A549 treated with CpdA at 1 μM for 4 hours (cell line): ENCODE measurements at places on chromosomes 6 and 20. TPM values are rescaled to one million over a fixed set of nuclear protein-coding genes. Genes with fewer than 3 reads are reported as not detected.

The PKIB gene
- total RNA-seq: 0.36 to 1.4 TPM (median 0.66 TPM) in 5 replicates

The ARMC12 gene
- total RNA-seq: 0.23 to 0.47 TPM (median 0.32 TPM) in 4 of 5 replicates, not detected in the other

The LY6G6C gene
- 0.11 TPM in 1 of 5 replicates, not detected in the others for total RNA-seq

The RING1 gene
- 18.0 to 27.4 TPM (median 24.9 TPM) in 5 replicates for total RNA-seq

The MOG gene
- total RNA-seq: not detected in 5 replicates

The POM121L2 gene
- total RNA-seq: not detected in 5 replicates

The DDR1 gene
- 46.0 to 54.9 TPM (median 48.9 TPM) in 5 replicates for total RNA-seq

The MICB gene
- 6.6 to 8.6 TPM (median 7.7 TPM) in 5 replicates for total RNA-seq

The TAGAP gene
- total RNA-seq: not detected in 5 replicates

The KIAA0408 gene
- 6.0 to 7.4 TPM (median 6.1 TPM) in 5 replicates for total RNA-seq

The RWDD2A gene
- total RNA-seq: 1.4 to 1.9 TPM (median 1.7 TPM) in 5 replicates

The SNPH gene
- 4.0 to 5.6 TPM (median 4.5 TPM) in 5 replicates for total RNA-seq

The ZC2HC1B gene
- not detected in 5 replicates for total RNA-seq

The CRIP3 gene
- total RNA-seq: 0.20 to 0.62 TPM (median 0.57 TPM) in 5 replicates

The PIGT gene
- 84.6 to 99.2 TPM (median 98.7 TPM) in 5 replicates for total RNA-seq

The CST2 gene
- total RNA-seq: 0.22 to 0.44 TPM (median 0.39 TPM) in 3 of 5 replicates, not detected in the others

The MTO1 gene
- total RNA-seq: 10.7 to 11.1 TPM (median 10.9 TPM) in 5 replicates

The TRDN gene
- total RNA-seq: not detected in 5 replicates

The ERVFRD-1 gene
- total RNA-seq: not detected in 5 replicates

The MYLK4 gene
- total RNA-seq: 0.10 to 0.15 TPM (median 0.12 TPM) in 5 replicates

The SYNCRIP gene
- total RNA-seq: 128 to 142 TPM (median 131 TPM) in 5 replicates

The VSTM2L gene
- total RNA-seq: 5.8 to 9.3 TPM (median 6.3 TPM) in 5 replicates

The BICRAL gene
- 3.0 to 3.6 TPM (median 3.5 TPM) in 5 replicates for total RNA-seq

The COL11A2 gene
- 0.76 to 1.2 TPM (median 0.82 TPM) in 5 replicates for total RNA-seq

The EDN3 gene
- 0.03 to 0.10 TPM (median 0.08 TPM) in 3 of 5 replicates, not detected in the others for total RNA-seq

The NOX3 gene
- not detected in 5 replicates for total RNA-seq

The MAFB gene
- 0.03 to 0.08 TPM (median 0.06 TPM) in 4 of 5 replicates, not detected in the other for total RNA-seq

The PRL gene
- not detected in 5 replicates for total RNA-seq

The PREX1 gene
- 10.0 to 12.0 TPM (median 11.5 TPM) in 5 replicates for total RNA-seq

The ARG1 gene
- not detected in 5 replicates for total RNA-seq

The DZANK1 gene
- total RNA-seq: 2.9 to 3.2 TPM (median 3.1 TPM) in 5 replicates

The POU5F1 gene
- 2.5 to 5.1 TPM (median 3.6 TPM) in 5 replicates for total RNA-seq

The DNMT3B gene
- 3.9 to 5.2 TPM (median 4.6 TPM) in 5 replicates for total RNA-seq

The SLC52A3 gene
- 0.43 to 0.92 TPM (median 0.61 TPM) in 5 replicates for total RNA-seq

The IMPG1 gene
- not detected in 5 replicates for total RNA-seq

The SLC9A8 gene
- 7.3 to 9.3 TPM (median 8.3 TPM) in 5 replicates for total RNA-seq

The PI16 gene
- not detected in 5 replicates for total RNA-seq
